Nephron progenitor cell (in vitro differentiated cells): ENCODE measurements at places on chromosomes 6 and 20.

DNA sequence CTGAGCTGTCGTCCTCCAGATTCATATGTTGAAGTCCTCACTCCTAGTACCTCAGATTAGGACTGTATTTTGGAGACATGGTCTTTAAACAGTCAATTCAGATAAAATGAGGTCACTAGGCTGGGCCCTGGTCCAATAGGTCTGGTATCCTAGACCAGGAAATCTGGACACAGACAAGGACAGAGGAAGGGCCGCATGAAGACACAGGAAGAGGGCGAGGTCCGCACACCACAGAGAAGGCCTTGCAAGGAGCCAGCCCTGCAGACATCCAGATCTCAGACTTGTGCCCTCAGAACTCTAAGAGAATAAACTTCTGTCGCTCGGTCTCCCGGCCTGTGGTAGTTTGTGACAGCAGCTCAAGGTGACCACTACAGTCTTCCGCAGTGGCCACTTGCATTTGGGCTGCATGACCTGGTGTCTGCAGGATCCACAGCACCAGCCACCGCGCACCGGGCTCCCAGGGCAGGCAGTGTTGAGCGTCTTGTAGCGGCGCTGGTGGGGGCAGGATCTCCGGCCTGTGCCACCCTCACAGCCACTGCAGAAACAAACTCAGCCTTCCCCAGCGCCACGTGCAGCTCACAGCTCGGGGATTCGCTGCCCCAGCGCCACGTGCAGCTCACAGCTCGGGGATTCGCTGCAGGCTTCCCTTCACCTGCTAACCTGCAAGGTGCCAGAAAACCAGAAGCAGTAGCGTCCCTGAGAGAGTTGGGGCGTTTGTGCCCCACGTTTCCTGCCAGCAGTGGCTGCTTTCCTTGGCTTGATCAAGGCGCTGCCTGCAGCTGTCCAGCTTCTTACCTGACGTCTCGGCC lies 6.0 kb upstream of the RBM38 start:
- peaks cover 21% of the 10 kb centered on the region for H3K4me1 ChIP-seq
- H3K4me3 ChIP-seq = no peak overlapping the region
- H3K27ac ChIP-seq = no peak overlapping the region
- no peak for DNase-seq
- peaks cover 16% of the 10 kb centered on the region for H3K36me3 ChIP-seq

GRCh38 chr6:3542032-3542640 lies 85.3 kb upstream of the SLC22A23 start:
- peaks cover 5% of the 10 kb centered on the region for H3K36me3 ChIP-seq
- H3K27ac ChIP-seq = no peak overlapping the region
- H3K27me3 ChIP-seq = peaks cover 5% of the 10 kb centered on the region
- no peak for DNase-seq

DNA sequence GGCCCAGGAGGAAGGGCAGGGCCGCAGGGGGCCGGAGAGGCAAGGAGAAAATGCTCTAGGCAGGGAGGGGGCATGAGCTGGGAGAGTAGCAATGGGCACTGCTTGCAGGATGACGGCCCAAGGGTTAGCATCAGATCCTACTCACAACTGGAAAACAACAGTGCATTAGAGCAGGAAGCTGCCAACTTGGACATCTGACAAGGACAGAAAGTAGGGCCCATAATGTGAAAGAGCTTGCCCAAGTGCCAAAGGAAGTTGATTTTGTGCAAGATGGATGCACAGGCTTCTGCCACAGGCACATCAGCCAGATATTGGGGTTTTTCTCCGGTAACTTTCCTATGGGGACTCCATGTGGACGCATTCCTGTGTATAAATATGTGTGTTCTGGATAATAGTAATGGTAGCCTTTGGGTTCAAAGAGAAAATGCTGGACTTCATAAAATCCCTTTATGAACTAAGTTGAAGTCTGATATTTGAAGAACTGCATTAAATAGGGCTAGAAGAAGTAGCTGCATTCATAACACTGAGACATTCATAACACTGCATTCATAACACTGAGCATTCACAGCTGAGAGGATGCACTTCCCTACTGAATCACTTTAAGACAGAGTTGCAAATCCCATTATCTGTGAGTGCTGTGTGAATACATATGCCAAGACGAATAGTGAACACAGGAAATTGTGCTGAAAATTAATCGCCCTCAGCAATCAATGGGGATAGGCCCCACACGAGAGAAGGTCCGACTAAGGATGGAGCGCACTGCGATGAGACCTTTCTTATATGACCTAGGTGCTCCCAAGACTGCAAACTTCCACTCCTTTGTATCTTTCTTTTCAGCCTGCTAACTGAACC lies 235.6 kb upstream of the PRDM1 start:
- H3K27ac ChIP-seq = no peak overlapping the region
- peaks cover 25% of the 10 kb centered on the region for H3K4me1 ChIP-seq
- no peak for DNase-seq
- H3K4me3 ChIP-seq = no peak overlapping the region
- no peaks in the 10 kb centered on the region for H3K36me3 ChIP-seq

- no peak for DNase-seq
- no peaks in the 10 kb centered on the region for H3K4me1 ChIP-seq
- no peak overlapping the region for H3K4me3 ChIP-seq
- no peaks in the 10 kb centered on the region for H3K27me3 ChIP-seq
Observed at GRCh38 chr6:169568314-169569087, 133.3 kb downstream of the WDR27 start.

- peaks cover 2% of the 10 kb centered on the region for H3K27me3 ChIP-seq
- no peak overlapping the region for H3K4me3 ChIP-seq
- peaks cover 26% of the 10 kb centered on the region for H3K4me1 ChIP-seq
- H3K36me3 ChIP-seq = no peaks in the 10 kb centered on the region
- H3K27ac ChIP-seq = peak overlapping the region; percentile 8
Observed at GRCh38 chr6:122061855-122062254, 337.6 kb upstream of the HSF2 start.

DNA sequence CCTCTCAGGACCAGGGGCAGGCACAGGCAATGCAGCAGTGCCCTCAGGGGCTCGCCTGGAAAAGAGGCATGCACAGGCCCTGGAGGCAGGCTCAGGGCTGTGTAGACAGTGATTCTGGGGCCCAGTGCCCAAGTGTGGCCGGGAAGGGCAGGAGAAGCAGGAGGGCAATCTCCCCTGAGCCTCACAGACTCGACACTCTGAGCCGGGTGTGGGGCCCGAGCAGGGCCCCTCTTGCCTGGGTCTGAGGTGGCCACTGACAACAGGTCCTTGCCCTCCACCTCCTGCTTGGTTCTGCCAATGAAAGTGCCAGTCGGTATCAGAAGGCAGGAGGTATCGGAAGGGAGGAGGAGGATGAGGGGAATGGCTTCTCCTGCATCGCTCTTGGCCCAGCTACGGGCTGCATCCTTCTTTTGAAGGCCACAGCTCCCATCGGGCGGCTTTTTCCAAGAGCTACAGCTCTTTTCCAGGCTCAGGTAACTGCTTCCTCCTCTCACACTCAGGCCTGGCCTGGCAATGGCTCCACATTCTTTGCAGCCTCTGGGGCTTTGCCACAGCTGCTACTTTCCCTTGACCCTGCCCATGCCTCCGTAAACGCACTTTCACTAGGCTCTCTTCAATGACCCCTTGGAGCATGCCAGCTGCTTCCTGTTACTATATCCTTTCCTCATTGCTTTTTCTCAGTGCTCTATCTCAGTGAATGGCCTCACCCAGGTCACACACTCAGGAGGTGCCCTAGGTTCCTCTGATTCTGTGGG lies 24.5 kb downstream of the GABRR2 start:
- no peak for DNase-seq
- H3K36me3 ChIP-seq = no peaks in the 10 kb centered on the region
- H3K4me1 ChIP-seq = peaks cover 22% of the 10 kb centered on the region
- H3K27me3 ChIP-seq = peaks cover 3% of the 10 kb centered on the region
- no peak overlapping the region for H3K4me3 ChIP-seq

DNA sequence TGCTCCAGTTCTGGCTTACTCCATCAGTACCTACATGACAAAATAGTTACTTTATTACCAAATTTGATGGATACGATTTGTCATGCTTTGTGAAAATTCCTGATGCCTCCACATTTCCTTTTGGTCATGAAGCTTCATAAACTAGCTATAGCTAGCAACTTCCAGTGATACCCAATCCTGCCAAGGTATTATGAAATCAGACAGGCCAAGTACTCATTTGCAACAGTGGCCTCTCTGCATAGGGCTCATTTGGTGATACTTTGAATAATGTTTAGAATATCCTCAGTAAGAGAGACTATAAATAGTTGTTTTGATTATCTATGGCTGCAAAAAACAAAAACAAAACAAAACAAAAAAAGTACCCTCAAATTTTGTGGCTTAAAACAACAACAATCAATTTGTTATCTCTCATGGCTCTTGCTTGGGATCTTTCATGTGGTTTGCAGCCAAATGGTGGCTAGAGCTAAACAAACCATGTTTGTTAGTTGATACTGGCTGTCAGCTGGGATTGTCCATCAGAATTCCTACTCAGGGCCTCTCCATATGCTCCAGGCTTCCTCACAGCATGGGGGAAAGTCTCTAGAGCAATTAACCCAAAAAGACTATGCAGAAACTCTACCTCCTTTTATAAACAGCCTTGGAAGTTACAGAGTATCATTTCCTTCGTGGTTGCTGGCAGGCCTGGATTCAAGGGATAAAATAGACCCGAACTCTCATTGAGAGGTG lies 10.1 kb upstream of the PRL start:
- H3K4me3 ChIP-seq = no peak overlapping the region
- H3K27me3 ChIP-seq = no peaks in the 10 kb centered on the region
- H3K4me1 ChIP-seq = peaks cover 39% of the 10 kb centered on the region

DNA sequence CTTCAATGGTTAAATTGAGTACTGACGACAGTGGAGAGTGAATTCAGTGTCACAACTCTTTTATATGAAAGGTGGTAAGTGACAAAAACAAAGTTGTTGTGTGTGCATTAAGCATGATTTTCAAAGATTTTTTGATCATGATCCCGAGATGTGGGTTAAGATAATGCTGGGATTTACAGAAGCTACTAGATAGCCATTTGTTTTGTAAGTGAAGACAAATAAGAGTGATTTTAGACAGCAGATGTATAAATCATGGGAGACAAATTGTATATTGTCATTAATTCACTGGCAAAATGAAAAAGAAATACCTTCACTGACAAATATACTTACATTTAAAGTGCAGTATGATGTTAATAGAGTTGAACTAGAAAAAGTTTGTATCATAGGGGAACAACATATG lies 6.1 kb downstream of the ADGRB3 start:
- H3K36me3 ChIP-seq = no peaks in the 10 kb centered on the region
- DNase-seq = no peak
- no peak overlapping the region for H3K4me3 ChIP-seq
- H3K27me3 ChIP-seq = peaks cover 59% of the 10 kb centered on the region
- peaks cover 29% of the 10 kb centered on the region for H3K4me1 ChIP-seq

DNA sequence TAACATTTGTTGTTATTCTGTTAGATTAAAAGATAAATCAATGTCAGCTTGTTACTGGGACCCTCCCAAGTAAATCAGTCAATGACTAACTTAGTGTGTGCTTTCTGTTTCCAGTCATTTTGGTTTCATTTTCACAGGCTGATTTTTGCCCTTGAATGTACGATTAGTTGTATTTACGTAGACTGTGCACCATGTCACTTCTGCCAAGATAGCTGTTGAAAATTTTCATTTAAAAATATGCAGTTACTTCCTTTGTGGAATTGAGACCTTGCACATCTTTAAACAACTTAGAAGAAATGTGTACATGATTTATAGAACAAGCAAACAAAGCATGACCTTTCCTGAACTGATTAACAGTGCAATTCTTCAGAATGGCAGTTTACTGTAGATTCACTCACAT lies 944.8 kb upstream of the CITED2 start:
- H3K27me3 ChIP-seq = no peaks in the 10 kb centered on the region
- no peak overlapping the region for H3K27ac ChIP-seq
- no peaks in the 10 kb centered on the region for H3K36me3 ChIP-seq
- H3K4me3 ChIP-seq = no peak overlapping the region
- H3K4me1 ChIP-seq = peaks cover 29% of the 10 kb centered on the region

DNA sequence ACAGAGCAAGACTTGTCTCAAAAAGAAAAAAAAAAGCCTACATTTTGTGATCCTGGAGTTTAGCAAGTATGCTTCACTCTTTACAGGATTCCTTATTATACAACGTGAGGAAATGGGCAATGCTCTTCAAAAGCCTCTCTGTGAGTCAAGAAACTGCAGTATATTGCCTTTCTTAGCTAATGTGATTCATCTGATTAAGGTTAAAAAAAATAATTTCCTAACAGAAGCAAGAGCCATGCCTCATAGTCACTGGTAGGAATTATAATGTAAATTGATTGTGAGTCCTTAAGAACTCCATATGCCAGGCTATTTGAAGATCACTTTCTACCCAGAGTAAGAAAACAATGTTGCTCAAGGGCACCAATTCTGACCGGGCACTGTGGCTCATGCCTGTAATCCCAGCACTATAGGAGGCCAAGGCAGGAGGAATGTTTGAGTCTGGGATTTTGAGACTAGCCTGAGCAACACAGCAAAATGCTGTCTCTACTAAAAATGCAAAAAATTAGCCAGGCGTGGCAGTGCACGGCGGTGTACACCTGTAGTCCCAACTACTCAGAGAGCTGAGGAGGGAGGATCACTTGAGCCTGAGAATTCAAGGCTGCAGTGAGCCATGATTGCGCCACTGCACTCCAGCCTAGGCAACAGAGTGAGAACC lies 43.3 kb downstream of the SLC26A8 start:
- H3K4me3 ChIP-seq = no peak overlapping the region
- H3K27me3 ChIP-seq = peaks cover 16% of the 10 kb centered on the region
- H3K27ac ChIP-seq = no peak overlapping the region
- no peaks in the 10 kb centered on the region for H3K36me3 ChIP-seq

GRCh38 chr6:17714177-17714576 lies 7.5 kb upstream of the NUP153 start:
- H3K27ac ChIP-seq = no peak overlapping the region
- peaks cover 7% of the 10 kb centered on the region for H3K27me3 ChIP-seq
- H3K4me1 ChIP-seq = peaks cover 11% of the 10 kb centered on the region
- no peak overlapping the region for H3K4me3 ChIP-seq
- no peaks in the 10 kb centered on the region for H3K36me3 ChIP-seq

GRCh38 chr20:43974695-43975094 lies 60.0 kb downstream of the TOX2 start:
- H3K4me3 ChIP-seq = no peak overlapping the region
- no peak for DNase-seq
- peaks cover 26% of the 10 kb centered on the region for H3K27me3 ChIP-seq
- H3K36me3 ChIP-seq = no peaks in the 10 kb centered on the region
- H3K4me1 ChIP-seq = no peaks in the 10 kb centered on the region

GRCh38 chr20:10221021-10221420 lies 2.4 kb downstream of the SNAP25 start:
- peaks cover 7% of the 10 kb centered on the region for H3K27me3 ChIP-seq
- no peak overlapping the region for H3K4me3 ChIP-seq
- no peak overlapping the region for H3K27ac ChIP-seq
- H3K36me3 ChIP-seq = no peaks in the 10 kb centered on the region
- no peak for DNase-seq
